ENCODE measurements at places on chromosomes 1 and 21. TPM values are rescaled to one million over a fixed set of nuclear protein-coding genes. Genes with fewer than 3 reads are reported as not detected.

S100A8 gene
- 10.8 TPM for total RNA-seq

GRCh38 chr1:22814176-22815042 is 103.8 kb downstream of the EPHB2 start:
- no peak for DNase-seq

LEMD1 gene
- total RNA-seq = not detected

CLEC20A gene
- total RNA-seq = not detected

F5 gene
- total RNA-seq = 0.13 TPM

DNA sequence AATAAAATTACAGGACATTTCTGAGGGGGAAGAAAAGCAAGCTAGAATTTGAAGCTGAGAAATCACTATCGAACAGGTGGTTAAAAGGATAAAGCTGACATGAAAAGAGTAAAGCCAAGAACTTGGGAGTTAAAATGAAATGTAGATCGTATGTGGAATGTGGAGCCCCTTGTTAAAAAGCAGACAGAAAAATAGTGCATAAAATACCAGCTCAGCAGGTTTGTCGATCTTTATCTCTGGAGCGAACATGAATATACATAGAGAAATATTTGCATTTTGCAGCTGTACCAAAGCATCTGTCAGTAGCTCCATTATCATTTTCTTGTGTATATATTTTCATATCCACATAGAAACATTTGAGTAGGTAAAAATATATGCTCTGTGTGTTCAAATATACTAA is 73.6 kb upstream of the CDC42BPA start:
- DNase-seq = no peak

- DNase-seq = no peak
Observed at GRCh38 chr1:221286399-221286798, 407.2 kb downstream of the HLX start.

- DNase-seq = no peak
Observed at GRCh38 chr1:230542681-230543080, 99.6 kb upstream of the COG2 start.

GRCh38 chr21:34126691-34127090 is 53.3 kb downstream of the MRPS6 start:
- no peak for DNase-seq

GRCh38 chr1:172727956-172728603 is 69.2 kb downstream of the FASLG start:
- DNase-seq = no peak

ATXN7L2 gene
- 3.2 TPM for total RNA-seq

- no peak for DNase-seq
Observed at GRCh38 chr1:6418668-6419396, 887 bp downstream of the HES2 start.

TMEM82 gene
- total RNA-seq = not detected

- DNase-seq = no peak
Observed at GRCh38 chr21:30200000-30200399, 15.9 kb downstream of the CLDN8 start.

GRCh38 chr1:116766616-116767469 is 12.6 kb downstream of the CD2 start:
- DNase-seq = no peak

LCK gene
- 2.8 TPM for total RNA-seq

DNA sequence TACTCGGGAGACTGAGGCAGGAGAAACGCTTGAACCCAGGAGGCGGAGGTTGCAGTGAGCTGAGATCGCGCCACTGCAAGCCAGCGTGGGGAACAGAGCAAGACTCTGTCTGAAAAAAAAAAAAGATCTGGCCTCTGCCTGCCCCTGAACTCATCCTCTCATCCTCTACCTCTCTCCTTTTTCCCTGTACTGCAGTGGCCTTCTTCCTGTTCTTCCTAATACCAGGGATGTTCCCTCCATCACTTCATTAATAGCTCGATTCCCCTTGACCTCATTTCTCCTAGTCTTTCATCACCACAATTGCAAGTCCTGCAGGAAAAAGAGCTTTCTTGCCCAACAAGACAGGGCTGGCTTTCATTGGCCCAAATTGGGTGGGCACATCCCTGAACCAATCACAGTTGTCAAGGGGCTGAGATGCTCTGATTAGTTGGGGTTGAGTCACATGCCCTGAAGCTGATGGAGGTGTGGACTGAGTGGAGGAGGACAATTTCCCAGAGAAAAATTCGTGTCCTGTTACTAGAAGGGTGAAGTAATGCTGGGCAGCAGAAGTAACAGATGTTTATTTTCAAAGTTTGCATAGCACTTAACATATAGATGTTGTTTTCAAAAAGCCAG is 86.8 kb upstream of the PUM1 start:
- no peak for DNase-seq

CCDC18 gene
- 4.6 TPM for total RNA-seq

GRCh38 chr1:172167796-172168596 is 252.5 kb upstream of the C1orf105 start:
- DNase-seq = no peak

EPHA10 gene
- total RNA-seq = 0.17 TPM

TCHHL1 gene
- not detected for total RNA-seq

CD1B gene
- total RNA-seq = not detected

DNA sequence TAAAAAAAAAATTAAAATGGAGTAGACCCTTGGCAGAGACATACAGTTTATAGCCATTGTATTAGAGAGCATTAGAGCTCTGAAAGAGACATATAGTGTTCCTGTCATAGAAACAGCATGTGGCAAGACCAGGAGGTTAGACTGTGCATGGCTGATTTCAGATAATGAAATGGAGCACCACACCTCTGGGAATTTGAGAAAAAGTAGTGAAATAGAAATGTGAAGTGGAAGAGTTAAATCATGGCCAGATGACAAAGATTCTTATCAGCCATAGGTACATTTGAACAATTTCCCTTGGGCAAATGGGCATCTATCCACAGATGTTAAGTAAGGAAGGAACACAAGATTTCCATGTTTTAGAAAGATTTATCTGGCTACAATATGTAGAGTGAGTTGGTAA is 1083.1 kb downstream of the PLA2G4A start:
- no peak for DNase-seq

- DNase-seq = no peak
Observed at GRCh38 chr1:95229037-95229436, 5.0 kb upstream of the RWDD3 start.

GRCh38 chr1:234655328-234656069 is 45.5 kb upstream of the IRF2BP2 start:
- DNase-seq = peak; percentile 68

GRCh38 chr1:32744071-32744425 is 41.5 kb upstream of the SYNC start:
- no peak for DNase-seq

- DNase-seq = no peak
Observed at GRCh38 chr21:36718951-36719501, 20.1 kb downstream of the SIM2 start.

DNA sequence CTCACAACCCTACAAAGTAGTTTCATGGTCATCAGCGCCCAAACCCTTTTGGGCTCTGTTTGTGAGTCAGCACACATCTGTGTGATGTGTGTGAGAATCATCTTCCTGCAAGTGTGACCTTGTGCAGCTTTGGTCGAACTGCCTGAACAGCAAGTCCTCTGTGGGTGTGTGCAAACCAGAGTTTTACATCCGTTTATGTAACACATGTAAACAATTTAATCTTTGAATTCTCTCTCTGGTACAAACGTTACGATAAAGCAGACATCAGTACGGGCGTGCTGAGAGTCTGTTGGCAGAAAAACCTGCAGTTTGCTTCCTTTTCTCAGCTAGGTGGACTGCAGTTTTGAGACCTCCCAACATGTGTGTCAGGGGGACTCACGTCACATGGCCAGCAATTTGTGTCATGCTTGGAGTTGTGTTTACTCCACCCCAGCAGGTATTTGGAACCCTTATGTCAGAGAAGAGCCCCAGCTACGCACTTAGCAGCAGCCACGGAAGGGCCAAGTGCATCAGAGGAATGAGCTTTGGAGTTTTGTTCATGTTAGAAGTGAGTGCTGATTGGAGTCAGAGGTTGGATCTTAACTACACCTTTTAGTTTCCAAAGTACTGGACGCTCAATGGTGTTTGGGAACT is 230.8 kb downstream of the PAPPA2 start:
- DNase-seq = no peak
